WTC11 (cell line): ENCODE measurements at places on chromosomes 4 and X. TPM values are rescaled to one million over a fixed set of nuclear protein-coding genes. Genes with fewer than 3 reads are reported as not detected.

Gene CYSLTR1
- 0.07 TPM in 3 replicates for total RNA-seq

Gene FAM47E
- 1.4 to 1.6 TPM (median 1.6 TPM) in 3 replicates for total RNA-seq

Gene SPOCK3
- total RNA-seq = 0.24 to 0.27 TPM (median 0.27 TPM) in 3 replicates

Gene GATA1
- total RNA-seq = 0.25 to 0.27 TPM (median 0.26 TPM) in 3 replicates

Gene SPATA18
- total RNA-seq = 6.0 to 7.7 TPM (median 6.6 TPM) in 3 replicates

Gene SLC10A6
- total RNA-seq = not detected in 3 replicates

Gene APELA
- 25.1 to 28.8 TPM (median 25.7 TPM) in 3 replicates for total RNA-seq

Gene SMPX
- total RNA-seq = not detected in 3 replicates

Gene DMRTC1B
- total RNA-seq = 0.14 to 0.22 TPM (median 0.21 TPM) in 3 replicates

Gene MXD4
- 17.7 to 22.7 TPM (median 20.4 TPM) in 3 replicates for total RNA-seq

Gene CXCL9
- 0.07 TPM in 1 of 3 replicates, not detected in the others for total RNA-seq

Gene PAGE1
- not detected in 3 replicates for total RNA-seq

Gene TEC
- total RNA-seq = 8.8 to 10.5 TPM (median 9.2 TPM) in 3 replicates

Gene UGT2B11
- not detected in 3 replicates for total RNA-seq

Gene TEX28
- total RNA-seq = not detected in 3 replicates

Gene ALPK1
- 0.37 to 0.57 TPM (median 0.50 TPM) in 3 replicates for total RNA-seq

Gene TLR10
- 0.30 TPM in 1 of 3 replicates, not detected in the others for total RNA-seq

Gene MID1
- 40.1 to 52.2 TPM (median 45.4 TPM) in 3 replicates for total RNA-seq

Gene EXOC1L
- not detected in 3 replicates for total RNA-seq

Gene SLC6A14
- 0.07 TPM in 3 replicates for total RNA-seq

Gene CXorf49B
- total RNA-seq = not detected in 3 replicates
